Cardiac muscle cell (in vitro differentiated cells and primary cell): ENCODE measurements at places on chromosomes 11 and 22. TPM values are rescaled to one million over a fixed set of nuclear protein-coding genes. Genes with fewer than 3 reads are reported as not detected.

The DPP3 gene
- 20.8 and 44.9 TPM in 2 replicates for polyA plus RNA-seq

The SCARF2 gene
- 38.0 and 67.4 TPM in 2 replicates for polyA plus RNA-seq

The CASP5 gene
- not detected in 2 replicates for polyA plus RNA-seq

The MS4A7 gene
- polyA plus RNA-seq: not detected in 2 replicates

The HPX gene
- 0.73 and 2.3 TPM in 2 replicates for polyA plus RNA-seq

The FAU gene
- 398 and 546 TPM in 2 replicates for polyA plus RNA-seq

The CTSW gene
- 0.60 TPM in 1 of 2 replicates, not detected in the other for polyA plus RNA-seq

The OR5T2 gene
- not detected in 2 replicates for polyA plus RNA-seq

The CRYBA4 gene
- 0.34 TPM in 1 of 2 replicates, not detected in the other for polyA plus RNA-seq

The FOSL1 gene
- polyA plus RNA-seq: 0.60 TPM in 1 of 2 replicates, not detected in the other

The RELT gene
- 9.3 and 14.8 TPM in 2 replicates for polyA plus RNA-seq

The KCNJ11 gene
- 4.7 and 10.1 TPM in 2 replicates for polyA plus RNA-seq

- peak; percentile 89 for DNase-seq
Observed at GRCh38 chr11:7513234-7514098, at the start of gene PPFIBP2. TSS of gene PPFIBP2 (plus strand) at chr11:7513999. CDS start at chr11:7549476, 35,477 bp downstream.

DNA sequence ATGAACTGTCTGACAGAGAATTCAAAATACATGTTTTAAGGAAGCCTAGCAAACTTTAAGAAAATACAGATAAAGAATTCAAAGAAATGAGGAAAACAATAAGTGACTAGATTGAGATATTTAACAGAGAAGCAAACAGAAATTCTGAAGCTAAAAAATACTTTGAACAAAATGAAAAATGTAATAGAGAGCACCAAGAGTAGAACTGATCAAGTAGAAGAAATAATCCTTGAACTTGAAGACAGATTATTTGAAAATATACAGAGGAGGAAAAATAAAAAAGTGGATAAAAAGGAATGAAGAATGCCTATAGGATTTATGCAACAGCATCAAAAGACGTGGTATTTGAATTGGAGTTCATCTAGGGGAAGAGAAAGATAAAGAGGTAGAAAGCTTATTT, 101.9 kb upstream of the OR4B1 start:
- no peak for DNase-seq

GRCh38 chr11:34055218-34056000, 3.9 kb downstream of the CAPRIN1 start:
- no peak for DNase-seq

GRCh38 chr11:63838150-63838677, 696 bp upstream of the MARK2 start:
- DNase-seq: no peak

GRCh38 chr11:44849922-44850321, 100.8 kb downstream of the TP53I11 start:
- no peak for DNase-seq

GRCh38 chr11:123197711-123198110, 2.7 kb upstream of the CLMP start:
- DNase-seq: peak; percentile 89

GRCh38 chr11:117879516-117880480, 3.3 kb upstream of the FXYD6 start:
- no peak for DNase-seq

DNA sequence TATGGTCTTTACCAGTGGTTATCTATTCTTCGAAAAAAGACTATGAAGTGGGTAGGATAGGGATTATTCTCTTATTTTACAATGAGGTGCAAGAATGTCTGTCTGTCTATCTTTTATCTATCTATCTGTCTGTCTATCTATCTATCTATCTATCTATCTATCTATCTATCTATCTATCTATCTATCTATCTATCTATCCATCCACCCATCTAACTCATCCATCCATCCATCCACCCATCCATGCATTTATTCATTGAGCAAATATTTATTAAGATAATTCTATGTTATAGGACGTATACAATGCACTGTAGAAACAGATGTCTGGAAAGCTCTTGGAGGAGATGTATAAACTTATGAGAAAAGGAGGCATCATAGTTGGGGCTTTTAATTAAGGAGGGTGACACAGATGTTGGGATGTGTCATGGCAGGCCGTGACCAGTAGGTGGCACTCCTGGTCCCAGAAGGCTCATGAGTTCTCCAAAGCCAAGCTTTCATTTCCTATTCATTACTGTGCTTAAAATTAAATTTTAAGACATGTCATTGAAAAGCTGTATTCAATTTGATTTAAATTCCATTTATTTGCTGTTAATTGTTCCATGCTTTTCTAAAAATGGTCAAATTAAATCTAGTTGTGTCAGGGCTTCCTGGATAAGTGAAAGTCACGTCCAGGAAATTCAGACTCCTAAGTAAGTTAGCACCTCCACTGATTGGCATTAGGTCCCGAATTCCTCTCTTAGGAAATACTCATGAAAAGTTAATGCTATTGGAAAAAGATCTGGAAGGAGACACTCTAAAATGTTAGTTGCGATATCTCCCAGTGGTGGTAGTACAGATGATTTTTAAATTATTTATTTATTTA, 19.0 kb upstream of the E2F8 start:
- peak; percentile 74 for DNase-seq

GRCh38 chr11:2533587-2534133, 88.9 kb downstream of the KCNQ1 start:
- peak; percentile 75 for DNase-seq

DNA sequence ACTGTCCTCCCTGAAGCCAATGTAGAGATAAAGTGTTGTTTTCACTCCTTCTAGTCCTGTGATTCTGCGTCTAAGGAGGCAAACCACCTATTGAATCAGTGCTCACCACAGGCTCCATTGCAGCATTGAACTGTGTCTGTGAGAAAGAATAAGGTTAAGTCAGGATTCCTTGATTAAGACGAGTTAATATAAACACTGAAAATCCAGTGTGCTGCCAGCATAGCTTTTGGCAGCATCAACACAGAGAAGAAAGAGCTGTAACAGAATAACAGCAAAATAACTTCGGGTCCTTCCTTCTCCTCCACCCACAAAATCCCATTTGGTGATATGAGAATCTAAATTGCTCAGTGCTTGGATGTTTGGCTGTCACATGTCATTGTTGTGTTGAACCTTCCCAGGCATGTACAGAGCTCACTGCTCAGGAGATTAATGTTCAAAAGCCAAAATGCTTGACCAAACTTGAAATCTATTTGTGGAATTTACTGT, 185.2 kb upstream of the DDI1 start:
- no peak for DNase-seq

GRCh38 chr11:11967669-11968510, 40.5 kb downstream of the DKK3 start:
- DNase-seq: no peak

DNA sequence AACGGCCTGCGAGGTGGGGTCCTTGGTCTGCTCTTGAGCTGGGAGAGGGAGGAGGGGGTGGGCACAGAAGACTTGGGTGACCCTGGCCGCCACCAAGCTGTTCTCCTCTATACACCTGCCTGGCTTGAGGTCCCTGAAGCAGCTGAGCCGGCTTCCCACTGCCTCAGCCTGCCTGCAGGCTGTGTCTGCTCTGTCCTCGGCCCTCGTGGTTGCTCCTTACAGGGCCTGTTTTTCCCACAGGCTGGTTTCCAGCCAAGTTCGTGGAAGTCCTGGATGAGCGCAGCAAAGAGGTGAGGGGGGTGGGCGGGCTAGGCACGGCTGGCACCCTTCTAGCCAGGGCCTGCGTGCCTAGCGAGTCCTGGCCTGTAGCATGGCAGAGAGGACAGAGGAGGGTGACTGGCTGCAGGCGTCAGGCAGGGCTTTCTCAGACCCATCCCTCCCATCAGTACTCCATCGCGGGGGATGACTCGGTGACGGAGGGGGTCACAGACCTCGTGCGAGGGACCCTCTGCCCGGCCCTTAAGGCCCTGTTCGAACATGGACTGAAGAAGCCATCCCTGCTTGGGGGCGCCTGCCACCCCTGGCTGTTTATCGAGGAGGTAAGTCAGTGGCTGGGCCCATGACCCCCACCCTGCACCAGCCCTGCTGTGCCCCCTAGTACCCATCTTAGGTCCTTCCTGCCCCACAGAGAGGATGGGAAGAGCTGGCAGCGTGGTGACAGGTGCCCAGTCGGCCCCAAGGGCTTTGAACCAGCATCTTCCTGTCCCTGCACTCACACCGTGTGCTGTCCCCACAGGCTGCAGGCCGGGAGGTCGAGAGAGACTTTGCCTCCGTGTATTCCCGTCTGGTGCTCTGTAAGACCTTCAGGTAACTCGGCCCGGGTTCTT, 37.7 kb downstream of the SGSM3 start:
- DNase-seq: no peak

GRCh38 chr11:9616042-9616675, 42.7 kb downstream of the WEE1 start:
- peak; percentile 57 for DNase-seq

GRCh38 chr11:13000116-13000515, 9.0 kb upstream of the RASSF10 start:
- DNase-seq: no peak

GRCh38 chr11:34620820-34621792, at the start of gene EHF:
TSS of gene EHF (plus strand) at chr11:34621093. CDS start at chr11:34642631, 21,538 bp downstream.
- no peak for DNase-seq

DNA sequence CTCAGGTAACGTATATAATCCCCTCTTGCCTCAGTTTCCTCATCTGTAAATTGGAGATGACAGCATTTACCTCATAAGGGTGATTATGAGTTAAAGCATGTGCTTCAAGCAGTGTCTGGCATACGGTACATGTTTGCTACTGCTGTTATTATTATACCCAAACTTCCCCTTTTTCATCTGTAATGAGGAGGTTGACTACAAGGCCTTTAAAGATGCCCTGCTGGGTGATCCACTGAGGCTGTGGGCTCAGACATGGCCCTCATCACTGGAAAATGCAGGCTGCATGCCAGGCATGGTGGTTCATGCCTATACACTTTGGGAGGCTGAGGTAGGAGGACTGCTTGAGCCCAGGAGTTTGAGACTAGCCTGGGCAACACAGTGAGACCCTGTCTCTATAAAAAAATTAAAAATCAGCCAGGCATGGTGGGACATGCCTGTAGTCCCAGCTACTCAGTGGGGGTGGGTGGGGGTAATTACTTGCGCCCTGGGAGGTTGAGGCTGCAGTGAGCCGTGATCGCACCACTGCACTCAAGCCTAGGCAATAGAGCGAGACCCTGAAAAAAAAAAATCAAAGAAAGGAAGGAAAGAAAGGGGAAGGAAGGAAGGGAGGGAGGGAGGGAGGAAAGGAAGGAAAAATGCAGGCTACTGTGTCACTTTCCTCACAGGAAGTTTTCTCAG, 4.3 kb downstream of the PIK3IP1 start:
- no peak for DNase-seq

- DNase-seq: no peak
Observed at GRCh38 chr22:40425082-40425481, 54.7 kb downstream of the SGSM3 start.

GRCh38 chr11:112485280-112485679, 224.6 kb upstream of the PLET1 start:
- DNase-seq: no peak

- DNase-seq: no peak
Observed at GRCh38 chr22:19927696-19928095, 13.9 kb upstream of the COMT start.

DNA sequence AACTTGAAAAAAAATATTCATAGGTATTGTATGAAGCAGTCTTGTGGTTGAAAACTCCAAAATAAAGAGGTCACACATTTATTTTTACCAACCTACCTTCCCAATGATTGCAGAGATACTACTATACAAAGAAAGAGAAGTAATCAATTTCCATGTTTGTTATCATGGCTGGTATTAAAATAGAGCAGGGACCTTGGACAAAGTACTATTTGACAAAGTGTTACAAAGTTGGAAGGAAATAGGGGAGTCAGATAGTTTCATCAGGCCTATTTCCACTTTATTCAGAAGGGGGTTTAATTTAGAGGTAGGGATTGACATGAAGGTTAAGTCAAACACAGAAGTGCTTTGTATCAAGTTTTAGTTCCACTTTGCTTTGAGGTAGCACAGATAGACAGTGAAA, 34.4 kb upstream of the KIRREL3 start:
- no peak for DNase-seq

GRCh38 chr11:44633641-44634040, 68.2 kb downstream of the CD82 start:
- no peak for DNase-seq

GRCh38 chr11:63802637-63803414, 10.4 kb upstream of the SPINDOC start:
- DNase-seq: peak; percentile 65

DNA sequence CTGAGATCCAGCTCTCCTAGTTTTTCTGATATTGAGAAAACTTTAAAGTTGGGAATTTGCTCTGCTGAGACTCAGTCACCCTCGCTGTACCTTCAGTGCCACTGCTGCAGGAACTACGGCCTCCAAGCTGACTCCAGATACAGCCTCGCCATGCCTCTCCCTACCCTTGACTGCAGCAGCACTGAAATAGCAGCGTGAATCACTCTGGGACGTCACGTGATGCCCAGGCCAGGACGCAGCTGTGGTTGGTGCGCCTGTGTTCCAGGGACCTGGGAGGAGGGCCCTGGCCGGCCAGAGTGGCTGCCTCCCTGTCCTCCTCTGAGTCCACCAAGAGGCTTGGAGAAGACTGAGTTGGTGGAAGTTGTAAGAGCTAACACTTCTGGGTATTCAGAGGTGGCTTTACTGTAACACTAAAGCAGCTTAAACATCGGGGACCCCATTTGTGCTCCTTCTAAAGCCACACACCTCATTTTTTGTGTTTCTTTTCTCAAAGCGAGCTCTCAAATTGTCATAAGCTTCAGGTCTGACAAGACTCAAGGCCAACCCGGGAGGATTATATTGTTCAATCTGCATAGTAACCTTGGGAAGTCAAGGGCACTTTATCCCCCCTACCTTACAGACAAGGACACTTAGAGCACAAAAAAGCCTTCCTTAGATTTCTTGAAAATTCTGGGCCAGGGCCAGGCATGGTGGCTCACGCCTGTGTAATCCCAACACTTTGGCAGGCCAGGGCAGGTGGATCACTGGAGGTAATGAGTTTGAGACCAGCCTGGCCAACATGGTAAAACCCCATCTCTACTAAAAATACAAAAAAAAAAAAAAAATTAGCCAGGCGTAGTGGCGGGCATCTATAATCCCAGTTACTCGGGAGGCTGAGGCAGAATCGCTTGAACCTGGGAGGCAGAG, 4.2 kb upstream of the STIP1 start:
- peak; percentile 95 for DNase-seq

- no peak for DNase-seq
Observed at GRCh38 chr11:70861559-70861958, 390.8 kb downstream of the SHANK2 start.

- DNase-seq: no peak
Observed at GRCh38 chr11:134913999-134914590, 502.1 kb upstream of the B3GAT1 start.

DNA sequence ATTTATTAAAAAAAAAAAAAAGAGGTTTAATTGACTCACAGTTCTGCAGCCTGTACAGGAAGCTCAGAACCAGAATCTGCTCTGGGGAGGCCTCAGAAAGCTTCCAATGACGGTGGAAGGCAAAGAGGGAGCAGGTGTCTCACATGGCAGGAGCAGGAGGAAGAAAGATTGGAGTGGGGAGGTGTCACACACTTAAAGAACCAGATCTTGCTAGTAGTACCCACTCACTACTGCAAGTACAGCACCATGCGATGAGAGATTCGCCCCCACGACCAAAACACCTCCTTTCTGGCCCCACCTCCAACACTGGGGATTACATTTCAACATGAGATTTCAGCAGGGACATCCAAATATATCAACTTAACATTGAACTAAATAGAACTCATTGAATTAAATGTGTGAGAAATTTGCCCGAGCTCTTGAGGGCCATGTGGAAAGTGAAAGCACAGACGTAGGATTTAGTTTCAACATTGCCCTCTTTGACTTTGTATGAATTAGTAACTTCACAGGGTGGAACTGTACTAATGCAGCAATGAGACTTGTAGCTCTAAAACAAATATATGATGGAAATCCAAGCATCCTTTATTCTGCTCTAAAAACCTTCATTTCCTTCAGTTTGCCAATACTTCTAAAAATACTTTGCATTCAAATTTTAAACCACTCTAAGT, 628.2 kb downstream of the FAM181B start:
- DNase-seq: no peak

- DNase-seq: no peak
Observed at GRCh38 chr11:62137276-62137861, 13.6 kb downstream of the INCENP start.
